Mesothelial cell of epicardium (in vitro differentiated cells): ENCODE measurements at places on chromosomes 7 and 10. TPM values are rescaled to one million over a fixed set of nuclear protein-coding genes. Genes with fewer than 3 reads are reported as not detected.

Gene SH3PXD2A
- 33.5 to 36.8 TPM (median 34.4 TPM) in 3 replicates for total RNA-seq

Gene NKX1-2
- total RNA-seq, result not detected in 3 replicates

Gene AEBP1
- total RNA-seq, result 94.3 to 96.8 TPM (median 95.2 TPM) in 3 replicates

Gene NUDT1
- total RNA-seq, result 16.1 to 19.2 TPM (median 17.3 TPM) in 3 replicates

Gene MMD2
- not detected in 3 replicates for total RNA-seq
